ENCODE measurements at places on chromosomes 1 and 21.

- DNase-seq: no peak
Observed at GRCh38 chr1:10624256-10625050, 149.7 kb downstream of the PEX14 start.

DNA sequence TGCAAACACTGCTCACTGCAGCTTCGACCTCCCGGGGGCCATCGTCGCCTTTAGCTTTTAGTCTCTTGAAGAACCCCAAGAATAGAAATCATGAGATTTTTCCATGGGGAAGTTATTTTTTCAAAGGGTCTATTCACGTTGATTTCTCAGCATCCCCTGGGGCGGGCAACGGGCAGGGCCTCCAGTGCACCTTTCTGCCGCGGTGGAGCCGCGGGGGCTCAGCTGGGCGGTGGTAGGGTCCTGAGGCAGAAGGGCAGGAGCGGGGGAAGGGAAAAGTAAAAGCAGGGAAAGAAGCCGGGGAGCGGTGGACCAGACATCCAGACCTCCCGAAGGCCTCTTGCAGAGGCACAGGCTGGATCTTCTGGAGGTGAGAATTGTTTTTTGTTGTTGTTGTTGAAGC lies 253.8 kb downstream of the FAM72C start:
- no peak for DNase-seq

DNA sequence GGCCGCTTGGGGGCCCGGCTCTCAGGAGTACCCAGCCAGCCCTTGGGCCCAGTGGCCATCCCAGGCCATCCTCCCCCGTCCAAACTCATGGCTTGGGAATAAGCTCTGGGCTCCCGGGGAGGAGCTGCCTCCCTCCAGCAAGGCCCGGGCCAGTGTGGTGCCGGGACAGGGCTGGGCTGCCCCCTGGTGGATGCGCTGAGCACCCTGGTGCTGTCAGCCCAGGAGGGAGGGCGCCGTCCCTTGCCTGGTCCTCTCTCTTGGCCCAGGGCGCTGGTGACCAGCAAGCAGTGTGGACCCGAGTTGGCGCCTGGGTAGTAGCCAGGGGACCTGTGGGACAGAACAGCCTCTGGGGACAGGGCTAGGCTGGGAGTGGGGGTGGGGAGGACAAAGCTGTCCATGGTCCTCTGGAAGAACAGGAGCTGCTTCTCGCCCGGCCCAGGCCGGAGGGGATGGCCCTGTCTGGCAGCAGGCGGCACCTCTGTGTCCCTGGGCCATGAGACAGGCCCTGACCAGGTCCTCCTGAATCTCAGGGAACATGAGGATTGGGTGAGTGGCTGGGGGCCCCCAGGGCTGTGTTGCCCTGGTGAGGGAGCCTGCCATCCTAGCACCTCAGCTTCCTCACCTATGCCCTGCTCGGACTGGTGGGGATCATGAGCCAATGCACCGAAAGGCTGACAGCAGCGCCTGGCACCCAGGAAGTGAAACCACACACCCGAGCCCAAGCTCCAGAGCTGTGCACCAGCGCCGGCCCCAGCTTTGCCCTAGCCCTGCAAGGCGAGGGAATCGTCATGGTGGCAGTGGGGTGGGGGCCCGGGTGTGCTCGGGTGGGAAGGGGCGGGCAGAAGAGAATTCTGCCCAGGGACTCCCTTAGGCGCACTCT lies 9.4 kb downstream of the MORN1 start:
- peak; percentile 30 for DNase-seq

GRCh38 chr1:27220096-27220495 lies 14.3 kb upstream of the WDTC1 start:
- no peak for DNase-seq

- DNase-seq: no peak
Observed at GRCh38 chr21:44880405-44881197, 7.1 kb upstream of the PTTG1IP start.

GRCh38 chr1:34929497-34929852 lies at the start of gene DLGAP3:
Gene DLGAP3 (minus strand): TSS chr1:34929650. CDS start chr1:34905383, 24,267 bp downstream.
- no peak for DNase-seq

- no peak for DNase-seq
Observed at GRCh38 chr1:110964455-110964903, 757 bp upstream of the LRIF1 start.

GRCh38 chr1:44609768-44610526 lies 64.3 kb downstream of the TMEM53 start:
- no peak for DNase-seq

GRCh38 chr1:7076117-7076516 lies 290.9 kb downstream of the CAMTA1 start:
- no peak for DNase-seq

DNA sequence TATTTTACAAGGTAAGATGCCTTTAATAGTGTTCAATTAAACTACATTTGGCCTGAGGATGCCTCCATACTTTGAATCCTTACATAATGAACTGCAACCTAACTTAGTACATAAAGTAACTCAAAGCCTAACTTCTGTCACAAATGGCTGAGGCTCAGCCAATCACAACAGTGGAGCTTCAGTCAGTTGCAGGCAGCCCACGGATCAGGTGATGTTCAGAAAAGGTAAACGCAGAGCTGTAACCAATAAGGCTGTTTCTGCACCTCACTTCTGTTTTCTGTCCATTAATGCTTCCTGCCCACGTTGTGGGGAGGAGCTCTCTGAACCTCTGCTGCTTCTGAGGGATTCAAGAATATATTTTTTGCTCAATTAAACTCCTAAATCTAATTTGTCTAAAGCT lies 94.8 kb upstream of the KIAA0040 start:
- no peak for DNase-seq

DNA sequence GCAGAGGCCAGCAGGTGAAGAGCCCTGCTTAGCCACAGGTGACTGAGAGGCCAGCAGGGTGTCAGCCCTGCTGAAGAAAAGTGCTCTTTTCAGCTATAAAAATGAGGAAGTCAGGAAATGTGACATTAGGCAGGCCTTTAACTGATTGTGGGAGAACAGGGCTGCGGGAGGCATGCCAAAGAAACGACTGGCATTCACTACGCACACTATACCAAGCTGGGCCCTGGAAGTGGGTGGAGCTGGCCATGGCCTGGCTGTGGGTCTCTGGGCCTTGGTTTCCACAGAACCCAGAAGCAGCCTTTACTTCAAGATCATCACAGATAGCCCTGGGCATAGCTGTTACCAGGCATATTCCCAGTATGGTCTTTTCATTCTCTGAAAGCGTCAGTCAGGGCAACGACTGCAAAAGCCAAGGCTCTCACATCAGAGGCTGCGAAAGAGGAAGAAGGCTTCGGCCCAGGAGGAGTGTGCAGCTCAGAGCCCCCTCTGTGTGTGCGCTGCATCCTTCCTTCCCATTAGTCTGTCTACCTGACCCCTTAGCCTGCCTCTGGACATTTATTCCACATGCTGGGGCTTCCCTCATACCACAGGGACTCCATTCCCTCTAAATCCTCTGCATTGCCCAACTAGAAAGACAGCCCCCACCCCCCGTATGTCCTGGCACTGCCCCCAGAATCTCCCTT lies 14.3 kb downstream of the SLC2A1 start:
- DNase-seq: no peak

DNA sequence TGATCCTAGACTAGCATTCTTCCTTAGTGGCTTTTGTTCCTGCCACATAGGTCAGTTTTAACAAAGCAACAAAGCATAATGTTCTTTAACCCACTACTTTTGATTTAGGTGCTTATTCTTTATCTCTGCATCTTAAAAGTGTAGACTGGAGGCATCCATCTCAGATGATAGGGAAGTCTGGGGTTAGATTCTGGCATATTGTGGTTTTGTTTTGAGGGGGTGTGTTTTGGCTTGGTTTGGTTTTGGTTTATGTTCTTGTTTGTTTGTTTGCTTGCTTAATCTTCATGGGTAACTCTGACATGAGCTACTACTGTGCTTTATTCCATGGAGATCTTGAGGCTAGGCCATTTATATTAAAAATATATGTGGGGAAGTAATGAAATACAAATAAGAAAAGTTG lies 40.3 kb upstream of the MYOCOS start:
- DNase-seq: no peak

DNA sequence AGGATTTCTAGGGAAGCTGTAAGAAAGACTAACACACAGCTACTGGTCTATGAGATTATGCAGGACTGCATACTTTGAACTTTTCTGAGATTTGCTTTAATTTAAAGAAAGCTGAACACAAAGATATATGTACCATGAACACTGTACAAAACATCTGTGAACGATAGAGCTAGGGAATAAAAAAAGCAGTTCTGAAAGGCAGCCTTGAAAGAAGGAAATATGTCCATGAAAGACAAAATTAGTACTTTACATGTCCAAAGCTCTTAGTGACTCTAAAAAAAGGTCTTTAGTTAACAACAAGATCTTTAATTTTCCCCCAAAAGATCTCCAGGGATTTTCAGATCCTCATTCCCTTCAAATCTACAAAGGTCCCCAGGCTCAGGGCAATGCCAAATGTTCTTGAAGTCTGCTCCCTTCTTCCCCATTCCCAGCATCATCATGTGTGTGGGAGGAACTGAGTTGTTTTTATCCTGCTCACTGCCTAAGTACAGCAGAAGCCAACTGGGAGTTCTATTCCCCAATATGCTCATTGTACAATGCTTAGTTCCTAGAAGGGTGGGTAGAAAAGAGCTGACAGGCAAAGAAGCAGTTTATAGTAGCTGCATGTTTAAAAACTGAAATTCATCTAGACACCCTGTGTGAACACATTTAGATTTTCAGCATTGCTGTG lies 60.1 kb upstream of the PTCH2 start:
- DNase-seq: no peak

GRCh38 chr1:147245129-147245528 lies 2.6 kb downstream of the CHD1L start:
- no peak for DNase-seq

DNA sequence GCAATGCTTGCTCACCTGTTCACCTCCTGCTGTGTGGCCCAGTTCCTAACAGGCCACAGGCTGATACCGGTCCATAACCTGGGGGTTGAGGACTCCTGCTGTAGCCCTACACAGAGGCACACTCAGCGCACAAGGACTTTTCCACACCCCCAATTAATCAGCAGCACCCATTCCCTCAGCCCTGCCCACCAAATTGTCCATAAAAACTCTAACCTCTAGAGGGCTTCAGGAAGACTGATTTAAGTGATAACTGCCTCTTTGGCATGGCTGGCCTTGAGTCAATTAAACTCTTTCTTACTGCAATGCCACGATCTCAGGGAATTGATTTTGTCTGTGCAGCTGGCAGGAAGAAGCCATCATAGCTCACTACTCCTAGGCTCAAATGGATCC lies 71.3 kb upstream of the MUTYH start:
- no peak for DNase-seq

- no peak for DNase-seq
Observed at GRCh38 chr1:109050228-109050995, 8.5 kb upstream of the WDR47 start.

DNA sequence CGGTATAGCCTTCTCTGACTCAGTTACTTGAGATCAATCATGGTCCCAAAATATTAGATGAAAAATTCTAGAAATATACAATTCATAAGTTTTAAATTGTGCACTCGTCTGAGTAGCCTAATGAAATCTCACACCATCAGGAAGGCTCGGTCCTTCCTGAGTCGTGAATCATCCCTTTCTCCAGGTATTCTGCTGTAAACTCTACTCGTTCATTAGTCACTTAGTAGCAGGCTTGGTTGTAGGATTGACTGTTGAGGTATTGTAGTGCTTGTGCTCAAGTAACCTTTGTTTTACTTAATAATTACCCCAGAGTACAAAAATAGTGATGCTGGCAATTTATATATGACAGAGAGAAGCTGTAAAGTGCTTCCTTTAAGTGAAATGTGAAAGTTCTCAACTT lies 238.7 kb downstream of the OLFM3 start:
- DNase-seq: no peak

- no peak for DNase-seq
Observed at GRCh38 chr21:45192332-45192731, 95.4 kb downstream of the POFUT2 start.

GRCh38 chr1:8238141-8239038 lies 79.5 kb upstream of the SLC45A1 start:
- DNase-seq: peak; percentile 90

GRCh38 chr1:6148497-6149241 lies 31.5 kb downstream of the CHD5 start:
- DNase-seq: no peak

GRCh38 chr1:161192476-161193465 lies 6.1 kb downstream of the ADAMTS4 start:
- DNase-seq: no peak

DNA sequence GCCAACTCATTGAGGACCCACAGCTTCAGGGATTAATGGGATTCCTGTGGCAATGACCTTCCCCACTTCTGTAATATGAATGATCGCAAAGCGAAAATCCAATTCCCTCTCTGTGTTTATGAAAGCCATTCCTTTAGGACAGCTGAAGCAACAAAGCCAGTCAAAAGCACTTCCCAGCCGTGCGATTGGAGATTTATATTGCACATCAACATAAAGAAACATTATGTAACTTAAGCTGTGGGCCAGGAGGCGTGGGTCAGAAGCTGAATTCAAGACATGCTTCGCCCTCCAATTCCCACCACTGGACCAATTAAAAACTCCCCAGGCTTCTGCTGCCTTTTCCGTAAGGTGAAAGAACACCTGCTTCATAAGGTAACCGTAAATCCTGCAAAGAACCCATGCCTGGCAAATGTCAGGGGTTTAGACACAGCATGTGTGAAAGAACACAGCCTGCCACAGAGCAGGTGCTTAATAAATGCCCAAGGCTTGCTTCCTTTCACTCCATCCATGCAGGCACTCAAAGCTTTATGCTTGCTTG lies 138.9 kb upstream of the SOD1 start:
- DNase-seq: no peak

DNA sequence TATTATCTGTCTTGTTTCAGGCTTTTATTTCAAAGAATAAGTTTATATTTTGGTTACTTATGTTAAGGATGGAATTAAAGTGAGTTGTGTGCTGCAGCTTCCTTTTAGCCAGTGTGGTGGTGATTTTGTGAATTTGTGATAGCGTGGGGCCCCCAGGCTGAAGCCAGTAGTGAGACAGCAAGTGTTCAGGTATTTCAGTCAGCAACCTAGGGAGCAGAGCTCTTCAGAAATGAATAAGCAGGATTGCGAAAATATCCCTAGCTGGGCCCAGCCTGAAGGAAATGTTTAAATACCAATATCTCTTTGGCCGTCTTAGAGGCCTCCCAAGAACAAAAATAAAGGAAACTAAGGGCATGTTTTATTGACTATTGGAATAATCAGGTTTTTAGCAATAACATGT lies 150.8 kb upstream of the C1orf105 start:
- DNase-seq: no peak

GRCh38 chr21:29958551-29958950 lies 18.8 kb upstream of the GRIK1 start:
- no peak for DNase-seq

- DNase-seq: no peak
Observed at GRCh38 chr1:115331558-115332331, 6.3 kb downstream of the NGF start.

DNA sequence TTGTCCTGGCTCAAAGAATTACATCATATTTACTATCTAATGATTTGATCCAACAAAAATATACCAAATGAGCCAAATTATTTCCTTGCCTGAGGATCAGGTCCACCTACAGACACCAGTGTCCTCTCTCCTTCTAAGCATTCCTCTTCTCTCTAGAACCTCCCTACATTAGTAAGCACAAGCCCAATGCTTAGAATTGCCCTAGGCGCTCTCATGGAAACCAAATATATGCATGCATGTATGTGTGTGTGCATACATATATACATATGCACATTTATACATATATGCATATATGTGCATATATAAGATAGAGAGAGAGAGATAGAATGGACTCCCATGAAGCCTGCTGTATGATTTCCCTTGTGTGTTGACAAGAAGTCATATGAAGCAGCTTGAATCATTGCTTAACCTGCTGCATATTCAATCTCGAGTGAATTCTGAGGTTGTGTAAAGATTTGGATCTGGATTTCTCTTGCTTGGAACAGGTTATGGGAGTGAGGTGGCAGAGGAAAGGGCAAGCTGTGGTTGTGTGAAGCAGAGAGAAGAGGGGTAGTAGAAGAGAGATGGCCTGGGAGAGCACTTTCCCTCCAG lies 66.1 kb downstream of the SPAG17 start:
- no peak for DNase-seq
